ENCODE measurements at places on chromosomes 6 and 20.

GRCh38 chr20:20802328-20802727 is 89.9 kb upstream of the RALGAPA2 start:
- no peak for DNase-seq

GRCh38 chr6:140747114-140747513 is 1372.7 kb upstream of the CITED2 start:
- DNase-seq, result no peak

DNA sequence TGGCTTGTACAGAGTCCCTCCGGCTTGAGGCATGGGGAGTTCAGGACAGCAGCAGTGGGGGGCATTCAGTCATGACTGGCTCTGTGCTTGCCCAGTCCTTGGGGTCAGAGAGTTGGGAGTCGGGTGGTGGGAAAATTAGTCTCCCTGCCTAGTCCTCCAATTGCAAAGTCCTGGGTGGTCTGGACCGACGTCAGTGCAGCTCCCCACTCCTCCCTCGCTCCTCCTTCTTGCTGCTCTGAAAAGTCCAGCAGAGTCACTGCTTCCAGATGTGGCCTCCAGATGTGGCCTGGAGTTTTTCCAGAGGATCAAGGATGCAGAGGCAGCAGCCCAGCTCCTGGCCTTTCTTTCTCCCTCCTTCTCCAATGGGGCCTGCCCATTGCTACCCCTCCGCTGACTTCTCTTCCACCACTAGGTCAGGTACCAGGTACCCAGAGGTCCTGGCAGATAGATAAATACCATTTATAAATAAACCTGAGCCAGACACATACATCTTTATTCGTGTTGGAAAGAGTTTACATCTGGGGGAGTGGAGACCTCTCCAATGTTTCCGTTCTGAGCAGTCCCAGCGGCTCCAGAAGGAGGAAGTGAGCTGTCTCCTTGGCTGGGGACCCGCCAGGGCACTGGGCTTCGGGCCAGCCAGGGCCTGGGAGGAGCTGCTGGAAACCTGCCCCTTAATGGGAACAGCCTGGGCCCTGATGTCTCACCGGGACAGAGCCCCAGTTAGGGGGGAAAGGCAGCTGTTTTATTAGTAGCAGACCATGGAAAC is 49.0 kb upstream of the RNF24 start:
- DNase-seq, result peak; percentile 86

DNA sequence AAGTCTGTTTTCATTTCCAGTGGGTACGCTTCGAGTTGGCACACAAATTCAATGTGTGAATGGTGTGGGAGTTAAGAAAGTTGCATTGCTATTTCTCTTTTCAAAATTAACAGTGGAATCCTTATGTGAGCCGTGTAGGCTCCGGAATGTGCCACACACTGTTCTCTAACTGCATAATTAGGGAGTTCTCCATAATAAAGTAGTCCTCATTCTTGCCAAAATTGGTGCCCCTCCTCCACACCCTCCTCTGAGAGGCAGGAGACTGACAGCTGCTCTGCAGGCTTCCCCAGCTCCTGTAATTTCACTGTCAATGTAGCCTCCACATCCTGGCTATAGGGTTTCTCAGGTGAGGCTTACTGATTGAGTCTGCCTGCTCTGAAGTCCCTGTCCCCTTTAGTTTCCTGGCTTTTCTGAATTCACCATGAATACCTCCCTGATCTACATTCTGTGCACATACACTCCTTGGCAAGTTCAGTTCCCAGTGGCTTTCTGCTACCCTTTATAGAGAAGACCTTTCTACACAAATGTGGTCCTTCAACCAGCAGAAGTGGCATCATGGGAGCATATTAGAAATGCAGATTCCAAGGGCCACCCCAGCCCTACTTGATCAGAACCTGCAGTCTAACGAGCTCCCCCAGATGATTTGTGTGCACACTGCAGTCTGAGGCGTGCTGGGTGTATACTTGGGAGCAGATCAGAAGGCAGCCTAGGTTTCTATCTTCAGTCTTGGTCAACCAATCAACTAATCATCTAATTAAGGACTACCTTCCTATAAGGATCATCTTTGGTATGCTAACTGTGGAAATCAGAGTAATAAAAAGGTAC is 19.9 kb upstream of the CCN6 start:
- no peak for DNase-seq

DNA sequence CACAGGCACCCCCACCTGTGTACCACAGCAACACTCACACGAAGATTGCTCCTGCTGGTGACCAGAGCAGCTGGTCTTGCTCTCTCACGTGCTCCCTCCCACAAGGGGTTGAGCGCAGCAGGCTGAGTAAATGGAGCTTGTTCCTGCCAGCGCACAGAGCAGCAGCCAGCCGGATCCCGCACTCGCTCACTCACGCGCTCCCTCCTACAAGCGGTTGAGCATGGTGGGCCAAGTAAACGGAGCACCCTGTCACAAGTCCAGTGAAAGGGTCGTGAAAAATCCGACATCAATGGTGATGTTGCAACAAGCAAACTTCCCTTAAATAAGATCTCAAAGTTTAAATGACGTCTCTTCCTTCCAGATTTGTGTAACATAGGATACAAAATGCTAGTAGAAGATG is 313.7 kb downstream of the FOXC1 start:
- DNase-seq, result no peak

DNA sequence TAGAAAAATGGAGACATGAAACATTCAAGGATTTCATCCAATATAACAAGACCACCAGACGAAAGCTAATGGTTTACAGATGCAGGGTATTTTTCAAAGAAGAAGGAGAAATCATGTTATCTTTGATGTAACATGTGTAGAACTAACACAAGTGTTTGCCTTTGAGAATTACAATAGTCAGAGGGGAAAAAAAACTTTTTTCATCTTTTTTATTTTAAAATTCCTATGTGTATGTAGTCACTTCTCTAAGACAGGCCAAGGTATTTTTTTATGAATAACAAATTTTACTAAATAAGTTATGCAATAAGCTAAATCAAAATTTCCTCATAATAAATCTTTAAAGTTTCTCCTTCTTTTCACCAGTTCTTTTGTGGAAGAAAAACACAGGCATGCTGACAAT is 161.4 kb downstream of the PDE7B start:
- no peak for DNase-seq

DNA sequence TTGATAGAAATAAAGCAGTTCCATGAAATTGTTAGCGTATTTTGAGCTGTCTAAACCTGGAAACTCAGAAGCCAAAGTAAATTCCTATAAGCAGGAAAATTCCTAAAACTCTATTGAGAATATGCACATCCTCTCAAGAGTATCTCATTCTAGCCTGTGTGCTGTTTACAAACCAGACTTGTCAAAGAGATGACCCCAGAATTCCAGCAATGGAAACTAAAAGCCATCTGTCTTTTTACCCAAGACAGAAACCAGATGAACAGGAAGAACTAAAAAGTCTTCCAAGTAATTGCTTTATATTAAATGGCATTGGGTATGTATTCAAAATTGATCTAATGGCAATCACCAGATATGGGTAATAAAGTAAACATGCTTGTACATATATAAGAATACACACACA is 92.6 kb downstream of the COL19A1 start:
- no peak for DNase-seq

GRCh38 chr6:55469951-55470366 is 109.0 kb downstream of the HMGCLL1 start:
- DNase-seq, result no peak

DNA sequence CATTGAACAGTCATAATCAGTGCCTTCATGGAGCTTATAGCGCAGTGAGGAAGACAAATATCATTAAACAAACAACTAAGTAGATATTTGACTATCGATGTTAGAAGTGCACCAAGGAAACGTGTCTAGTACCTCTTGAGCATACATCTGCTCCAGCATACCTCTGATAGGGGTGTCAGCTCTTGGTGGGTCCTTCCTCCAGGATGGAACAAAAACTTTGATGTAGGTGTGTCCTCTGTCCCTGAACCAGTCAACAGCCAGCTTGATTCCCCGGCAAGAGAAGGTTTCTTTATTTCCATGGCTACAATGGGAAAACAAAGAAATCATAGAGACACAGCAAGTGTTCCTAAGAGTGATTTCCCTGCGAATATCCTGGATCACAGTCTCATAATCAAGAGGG is 23.1 kb downstream of the ZC3H12D start:
- no peak for DNase-seq

DNA sequence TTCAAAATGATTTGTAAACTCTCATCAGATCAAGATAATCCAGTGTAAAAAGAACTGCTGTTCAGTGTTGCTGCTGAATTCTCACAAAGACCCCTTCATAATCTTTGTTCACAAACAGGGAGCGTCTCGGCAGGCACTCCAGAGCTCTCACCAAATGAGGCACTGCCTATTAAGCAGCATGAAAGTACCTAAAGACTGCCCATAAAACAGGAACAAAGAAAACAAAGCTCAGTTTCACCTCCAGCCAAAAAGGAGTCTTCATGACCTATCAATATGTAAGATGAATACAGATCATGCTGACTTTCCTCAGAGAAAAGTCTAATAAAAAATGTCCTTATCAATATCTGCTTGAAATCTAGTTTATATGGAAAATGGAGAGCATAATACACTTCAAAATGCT is 41.8 kb downstream of the GPR63 start:
- no peak for DNase-seq

DNA sequence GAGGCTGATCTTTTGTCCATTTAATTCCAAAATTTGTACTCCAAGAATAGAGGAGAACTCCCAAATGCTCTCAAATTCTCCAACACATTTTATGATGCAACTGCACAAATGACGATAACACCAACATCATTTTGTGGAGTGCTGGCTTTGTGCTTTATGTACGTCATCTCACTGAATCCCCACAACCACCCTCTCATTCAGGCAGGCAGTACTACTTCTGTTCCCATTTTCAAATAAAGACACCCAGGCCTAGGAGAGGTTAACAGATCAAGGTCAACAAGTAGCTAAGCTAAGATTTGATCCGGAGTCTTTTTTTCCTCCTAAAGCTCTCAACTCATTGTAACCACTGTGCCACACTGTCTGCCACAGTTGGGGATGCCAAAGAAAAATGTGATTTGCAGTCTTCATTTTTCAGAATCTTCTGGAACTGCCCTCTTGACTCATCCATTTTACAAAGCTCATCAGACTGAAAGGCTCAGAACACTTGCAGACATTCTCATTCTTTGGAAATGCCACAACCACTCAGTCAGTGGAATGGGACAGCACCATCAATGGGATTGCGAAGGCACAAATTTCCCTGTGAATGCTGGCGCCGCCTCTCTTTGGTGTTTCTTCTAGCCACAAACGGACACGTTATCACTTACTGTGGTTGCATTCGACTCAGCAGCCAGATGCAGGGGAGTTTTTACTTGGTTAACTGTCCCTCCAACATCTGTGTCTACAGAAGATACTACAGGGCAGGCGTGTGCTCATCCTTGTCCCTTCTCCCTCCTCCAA is 184.4 kb downstream of the GJA10 start:
- DNase-seq, result no peak
